Testis (tissue), 5 donors: ENCODE measurements at places on chromosomes 16 and 17. TPM values are rescaled to one million over a fixed set of nuclear protein-coding genes. Genes with fewer than 3 reads are reported as not detected.

KRT28 gene
- total RNA-seq: 0.87 TPM

DNA sequence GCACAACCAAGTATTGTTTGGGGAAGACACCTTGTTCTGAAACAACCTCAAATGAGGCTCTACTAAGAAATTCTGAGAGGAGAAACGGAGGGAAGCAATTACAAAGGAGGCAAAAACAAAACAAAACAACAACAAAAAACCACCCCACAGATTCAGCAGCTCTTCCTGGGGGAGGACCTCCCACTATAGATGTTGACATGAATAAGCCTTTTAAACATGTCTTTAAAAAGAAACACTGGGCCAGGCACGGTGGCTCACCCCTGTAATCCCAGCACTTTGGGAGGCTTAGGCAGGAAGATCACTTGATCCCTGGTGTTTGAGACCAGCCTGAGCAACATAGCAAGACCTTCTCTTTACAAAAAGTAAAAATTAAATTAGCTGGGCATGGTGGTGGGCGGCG lies 22.6 kb upstream of the JPH3 start:
- H3K4me1 ChIP-seq: peaks cover 22% of the 10 kb centered on the region
- H3K27ac ChIP-seq: no peak overlapping the region
- no peaks in the 10 kb centered on the region for H3K27me3 ChIP-seq
- H3K4me3 ChIP-seq: no peak overlapping the region
- DNase-seq: no peak
- no peaks in the 10 kb centered on the region for H3K36me3 ChIP-seq

- H3K27ac ChIP-seq: no peak overlapping the region
- H3K27me3 ChIP-seq: no peaks in the 10 kb centered on the region
- no peaks in the 10 kb centered on the region for H3K36me3 ChIP-seq
- peaks cover 36% of the 10 kb centered on the region for H3K4me1 ChIP-seq
- no peak overlapping the region for H3K4me3 ChIP-seq
Observed at GRCh38 chr16:2470603-2471015, 488 bp upstream of the NTN3 start.

DNA sequence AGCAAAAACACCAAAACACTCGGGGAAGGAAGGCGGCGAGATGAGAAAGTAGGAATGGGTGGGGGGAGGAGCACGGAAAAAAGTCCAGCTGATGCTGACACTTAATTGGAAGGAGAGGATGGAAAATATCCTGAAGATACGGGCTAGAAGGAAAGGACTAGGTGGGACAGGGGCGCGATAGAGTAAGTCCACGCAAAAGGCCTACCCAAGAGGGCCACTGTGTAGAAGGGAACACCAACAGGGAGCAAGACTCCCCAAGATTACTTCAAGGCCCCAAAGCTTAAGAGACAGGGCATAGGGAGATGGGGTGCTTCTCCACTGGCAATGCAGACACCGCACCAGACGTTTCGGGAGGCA lies 736 bp downstream of the APPBP2 start:
- H3K4me3 ChIP-seq: peak overlapping the region; percentile 87
- peak; percentile 23 for DNase-seq
- H3K4me1 ChIP-seq: peaks cover 23% of the 10 kb centered on the region
- no peaks in the 10 kb centered on the region for H3K36me3 ChIP-seq
- peak overlapping the region; percentile 99 for H3K27ac ChIP-seq

DNA sequence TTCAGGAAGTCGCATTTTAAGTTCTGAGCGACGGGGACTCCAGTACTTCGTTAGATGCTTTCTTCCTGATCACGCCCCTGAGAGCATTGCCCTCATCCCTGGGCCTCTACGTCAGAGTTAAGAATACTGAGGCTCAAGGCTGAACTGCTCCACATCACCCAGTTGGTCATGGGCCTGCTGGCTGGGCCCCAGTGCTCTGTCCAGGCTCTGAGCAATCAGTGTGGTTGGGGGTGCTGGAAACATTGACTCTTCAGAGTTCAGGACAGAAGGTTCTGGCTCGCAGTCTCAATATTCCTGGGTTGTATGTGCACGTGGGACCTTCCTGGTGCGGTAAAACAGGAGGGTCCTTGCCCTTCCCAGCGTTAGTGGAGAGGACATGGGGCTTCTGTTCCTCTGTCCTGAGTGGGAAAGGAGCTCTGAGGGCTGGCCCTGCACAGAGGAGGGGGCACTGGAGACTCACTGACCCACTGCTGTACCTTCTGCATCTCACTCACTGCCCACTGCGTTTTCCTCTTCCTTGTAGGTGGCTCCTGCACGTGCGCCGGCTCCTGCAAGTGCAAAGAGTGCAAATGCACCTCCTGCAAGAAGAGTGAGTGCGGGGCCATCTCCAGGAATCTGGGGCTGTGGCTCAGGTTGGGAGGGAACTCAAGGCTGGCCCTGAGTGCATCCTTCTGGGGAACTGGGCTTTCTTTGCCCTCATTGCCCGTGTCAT lies 518 bp downstream of the MT1E start:
- no peaks in the 10 kb centered on the region for H3K27me3 ChIP-seq
- DNase-seq: peak; percentile 74

DNA sequence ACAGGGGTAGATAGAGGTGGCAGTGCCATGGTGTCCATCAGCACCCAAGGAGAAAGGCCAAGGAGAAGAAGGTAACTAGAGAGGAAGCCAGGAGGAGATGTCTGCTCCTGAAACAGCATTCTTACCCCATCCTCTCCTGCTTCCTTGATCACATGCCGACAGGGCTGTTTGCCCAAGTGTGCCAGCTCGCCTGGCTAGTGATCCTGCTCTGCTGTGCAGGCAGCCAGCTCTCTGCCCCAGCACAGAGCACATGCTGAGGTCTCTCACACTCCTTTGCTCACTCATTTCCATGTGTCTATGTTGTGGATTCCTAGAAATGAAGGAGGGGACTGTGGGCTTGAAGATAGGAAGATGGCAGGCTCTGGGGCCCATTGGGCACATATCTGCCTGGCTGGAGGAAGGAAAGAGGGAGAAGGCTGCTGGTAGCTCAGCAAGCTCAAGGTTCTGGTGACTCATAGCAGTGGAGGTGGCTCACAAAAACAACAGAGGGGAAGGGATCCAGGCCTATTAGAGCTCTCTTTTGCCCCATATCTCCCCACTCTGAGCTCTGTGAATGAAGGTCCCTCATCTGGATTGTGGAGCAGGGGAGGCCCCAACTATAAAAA lies 54.3 kb downstream of the NEUROD2 start:
- H3K27ac ChIP-seq: no peak overlapping the region
- no peaks in the 10 kb centered on the region for H3K4me1 ChIP-seq
- no peaks in the 10 kb centered on the region for H3K36me3 ChIP-seq
- no peak for DNase-seq

- no peak overlapping the region for H3K4me3 ChIP-seq
- no peaks in the 10 kb centered on the region for H3K36me3 ChIP-seq
- DNase-seq: no peak
- no peaks in the 10 kb centered on the region for H3K27me3 ChIP-seq
- no peak overlapping the region for H3K27ac ChIP-seq
- H3K4me1 ChIP-seq: no peaks in the 10 kb centered on the region
Observed at GRCh38 chr16:19151310-19151709, 16.7 kb upstream of the SYT17 start.

- H3K36me3 ChIP-seq: no peaks in the 10 kb centered on the region
- no peaks in the 10 kb centered on the region for H3K27me3 ChIP-seq
- H3K4me3 ChIP-seq: peak overlapping the region; percentile 96
- DNase-seq: peak; percentile 56
- peaks cover 7% of the 10 kb centered on the region for H3K4me1 ChIP-seq
- H3K27ac ChIP-seq: peak overlapping the region; percentile 99
Observed at GRCh38 chr17:50865060-50865867, 890 bp downstream of the TOB1 start.
